Activated naive CD4-positive, alpha-beta T cell treated with anti-CD3 and anti-CD28 coated beads, Interleukin-2, amount 50 U/mL, for 72 hours (primary cell): ENCODE measurements at places on chromosomes 2 and 18.
A peak's percentile ranks its signal among the peaks of the same experiment; 100 is the strongest.

DNA sequence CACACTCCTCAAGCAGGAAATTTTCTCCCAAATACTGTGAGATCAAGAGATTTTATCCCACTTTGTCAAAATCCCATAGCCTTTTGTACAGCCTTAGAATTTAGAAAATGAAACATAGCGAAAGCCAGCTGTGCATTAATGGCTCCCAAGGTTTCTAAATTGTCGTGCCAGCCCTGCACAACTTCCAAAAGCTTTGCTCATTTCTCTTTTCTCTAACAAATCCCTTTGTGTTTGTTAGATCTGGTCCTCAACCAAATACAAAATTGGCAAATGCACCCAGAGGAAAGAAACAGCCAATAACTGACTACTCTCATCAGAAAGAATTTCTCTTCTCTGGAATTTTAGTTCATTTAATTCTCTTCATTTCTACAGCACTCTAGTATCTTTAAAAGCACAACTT is 361.1 kb downstream of the INSIG2 start:
- no peak for DNase-seq

GRCh38 chr2:170571612-170572011 is 143.5 kb upstream of the SP5 start:
- DNase-seq, result no peak

GRCh38 chr18:28960146-28960545 is 783.2 kb upstream of the CDH2 start:
- DNase-seq, result no peak

GRCh38 chr2:216619411-216620393 is 13.5 kb upstream of the IGFBP2 start:
- no peak for DNase-seq

DNA sequence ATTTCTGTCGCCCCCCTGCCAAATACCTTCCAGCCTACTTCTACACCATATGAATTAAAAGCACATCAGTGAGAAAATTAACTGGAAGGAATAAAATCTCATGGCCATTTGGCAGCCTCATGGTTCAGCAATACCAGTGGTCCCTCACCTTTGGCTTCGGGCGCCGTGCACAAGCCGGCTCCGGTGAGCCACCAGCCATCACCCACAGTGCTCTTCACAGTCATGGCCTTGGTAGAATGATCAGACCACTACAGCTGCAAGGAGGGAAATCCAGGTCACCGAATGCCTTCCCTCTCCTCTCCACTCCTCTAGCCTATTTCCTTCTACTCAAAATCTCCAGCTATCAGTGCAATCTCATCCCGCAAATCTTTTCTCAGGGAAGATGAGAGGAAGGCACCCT is 239.1 kb downstream of the C1D start:
- no peak for DNase-seq

DNA sequence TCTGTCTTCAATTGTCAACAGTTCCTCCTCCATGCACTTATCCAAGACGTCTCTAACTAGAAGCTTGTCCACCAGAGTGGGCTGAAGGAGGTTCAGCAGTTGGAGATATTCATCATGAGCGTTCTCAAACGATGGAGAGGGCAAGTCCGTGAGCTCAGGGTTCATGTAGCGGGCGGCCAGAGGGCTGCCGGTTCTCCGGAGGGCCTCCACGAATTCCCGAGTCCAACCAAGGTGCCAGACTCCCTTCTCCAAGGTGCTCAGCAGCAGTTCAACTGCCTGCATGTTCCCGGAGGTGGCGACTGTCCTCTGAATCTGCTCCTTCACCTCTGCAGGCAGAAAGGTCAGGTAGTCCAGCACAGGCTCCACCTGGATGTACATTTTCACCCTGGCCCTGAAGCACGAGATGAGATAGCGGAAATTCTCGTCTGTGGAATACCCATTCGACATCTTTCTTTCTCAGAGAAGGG is 590 bp downstream of the IFIH1 start:
- peak; percentile 60 for DNase-seq

- no peak for DNase-seq
These were observed 13.1 kb upstream of the MYL12A start for GRCh38 chr18:3234457-3234856.

- no peak for DNase-seq
These were observed 156.2 kb downstream of the CCDC148 start for GRCh38 chr2:158300394-158300793.

GRCh38 chr2:43019025-43019367 is 207.4 kb downstream of the ZFP36L2 start:
- no peak for DNase-seq

DNA sequence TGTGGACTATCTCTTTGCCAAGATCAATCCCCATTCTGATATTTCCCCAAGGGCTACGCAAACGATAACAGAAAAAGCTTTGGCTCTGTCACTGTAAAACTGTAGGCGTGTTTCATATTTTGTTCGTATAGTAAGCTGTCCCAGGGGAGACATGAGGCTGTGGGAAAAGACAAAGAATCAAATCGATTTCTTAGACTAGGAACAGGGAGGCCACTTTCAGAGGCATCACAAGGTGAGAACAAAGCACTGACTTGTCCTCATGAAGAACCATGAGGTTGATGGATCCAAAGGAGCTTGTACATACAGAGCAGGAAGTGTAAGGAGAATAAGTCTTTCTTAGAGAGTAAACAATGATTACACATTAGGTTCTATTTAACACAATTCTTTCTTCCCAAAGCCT is 255.7 kb downstream of the HNMT start:
- DNase-seq, result no peak

- no peak for DNase-seq
These were observed 196.7 kb upstream of the PID1 start for GRCh38 chr2:229467783-229468182.

DNA sequence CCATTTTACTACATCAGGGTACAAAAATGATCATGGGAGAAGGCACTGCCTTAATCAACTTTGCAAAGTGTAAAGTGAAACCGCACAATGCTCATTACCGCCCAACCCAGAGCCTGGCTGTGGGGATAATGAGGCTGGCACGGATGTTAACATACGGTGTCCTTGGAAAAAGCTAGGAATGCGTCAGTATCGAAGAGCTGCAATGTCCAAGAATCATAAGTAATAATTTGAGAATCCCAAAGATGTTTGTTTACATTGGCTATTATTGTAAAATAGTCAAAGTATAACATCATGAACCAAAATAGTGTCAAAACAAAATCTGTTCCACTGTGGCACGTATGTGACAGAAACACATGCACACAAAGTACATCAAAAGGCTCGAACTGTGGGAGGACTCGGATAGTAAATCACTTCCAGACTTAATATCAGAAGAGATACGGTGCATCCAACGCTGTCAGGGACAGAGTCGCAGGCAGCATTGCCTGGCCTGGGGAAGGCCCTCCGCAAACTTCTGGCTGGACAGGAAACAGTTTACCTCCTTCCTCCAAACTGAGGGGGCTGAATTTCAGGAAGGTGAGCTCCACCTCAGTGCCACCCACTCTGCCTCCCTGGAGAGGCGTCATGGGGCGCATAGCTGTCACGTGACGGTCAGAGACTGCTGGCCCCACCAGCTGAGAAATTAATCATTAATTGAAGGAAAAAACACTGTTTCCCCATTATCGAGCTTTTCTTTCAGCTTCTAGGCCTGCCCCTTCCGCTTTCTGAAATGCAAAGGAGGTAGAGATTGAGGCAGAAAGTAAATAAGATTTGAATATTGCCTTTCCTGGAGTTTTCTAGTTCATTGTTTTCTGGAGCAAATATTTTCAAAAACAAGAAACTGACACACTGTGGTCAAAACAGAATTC is 1.8 kb upstream of the ID2 start:
- DNase-seq, result no peak

GRCh38 chr2:206989311-206989710 is 50.0 kb downstream of the CPO start:
- DNase-seq, result peak; percentile 6

DNA sequence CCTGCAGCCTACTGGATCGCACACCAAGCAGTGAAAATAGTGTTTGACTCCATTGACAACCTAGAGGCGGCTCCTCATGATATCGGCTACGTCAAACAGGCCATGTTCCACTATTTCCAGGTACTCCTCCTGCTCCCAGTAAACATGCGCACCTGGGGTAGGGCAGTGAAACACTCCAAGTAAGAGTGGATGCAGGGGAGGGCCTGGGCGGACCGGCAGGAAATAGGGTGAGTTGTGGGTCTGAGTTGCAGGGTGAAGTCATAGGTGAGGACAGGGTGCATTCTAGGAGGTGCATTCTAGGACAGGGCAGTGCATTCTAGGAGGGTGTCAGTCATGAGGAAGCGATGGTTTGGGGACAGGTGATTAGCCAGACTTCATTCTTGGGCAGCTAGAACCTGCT is 5.0 kb downstream of the NAGK start:
- no peak for DNase-seq

- DNase-seq, result no peak
These were observed 235.1 kb downstream of the NCKAP5 start for GRCh38 chr2:133333181-133333580.

- no peak for DNase-seq
These were observed 65.5 kb downstream of the CABLES1 start for GRCh38 chr18:23200756-23201155.

GRCh38 chr18:34649080-34649479 is 61.0 kb upstream of the DTNA start:
- DNase-seq, result no peak

- DNase-seq, result no peak
These were observed 153.6 kb upstream of the COL3A1 start for GRCh38 chr2:188820576-188820975.

- DNase-seq, result no peak
These were observed 422.2 kb upstream of the POU3F3 start for GRCh38 chr2:104431701-104432121.

DNA sequence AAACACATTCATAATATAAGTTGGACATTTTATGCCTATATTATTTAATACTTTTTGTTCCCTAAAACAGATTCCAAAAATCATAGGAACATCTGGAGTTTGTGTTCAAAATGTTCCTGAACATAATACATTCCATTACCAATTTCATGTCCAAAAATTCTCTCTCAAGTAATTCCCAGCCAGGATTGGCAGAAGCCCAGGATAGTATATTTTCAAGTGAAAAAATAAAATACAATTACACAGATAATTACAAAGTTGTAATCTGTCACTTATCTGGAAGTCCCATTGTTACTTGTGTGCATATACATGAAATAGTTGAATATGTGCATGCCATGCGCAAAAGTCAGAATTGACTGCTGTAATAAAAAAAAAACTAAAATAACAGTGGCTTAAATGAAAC is 5.2 kb upstream of the SCN7A start:
- no peak for DNase-seq

- DNase-seq, result no peak
These were observed 207.0 kb upstream of the HAAO start for GRCh38 chr2:42999391-42999841.

DNA sequence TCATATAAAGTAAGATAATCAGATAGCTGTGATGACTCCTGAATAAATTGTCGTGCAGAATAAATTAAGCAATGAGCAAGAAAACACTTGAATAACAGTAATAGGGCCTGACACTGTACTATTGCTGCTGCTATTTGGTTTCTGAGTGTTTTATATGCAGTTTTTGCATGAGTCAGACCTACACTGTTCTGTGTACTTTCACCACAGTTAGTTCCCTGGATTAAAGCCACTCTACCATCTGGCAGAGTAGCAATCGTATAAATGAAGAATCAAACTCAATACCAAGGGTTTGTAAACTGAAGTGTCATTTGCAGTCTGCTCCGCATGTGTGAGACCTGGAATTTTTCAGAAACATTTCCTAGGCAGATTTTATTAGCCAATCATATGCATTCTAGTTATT is 398.6 kb upstream of the CDH7 start:
- DNase-seq, result no peak

DNA sequence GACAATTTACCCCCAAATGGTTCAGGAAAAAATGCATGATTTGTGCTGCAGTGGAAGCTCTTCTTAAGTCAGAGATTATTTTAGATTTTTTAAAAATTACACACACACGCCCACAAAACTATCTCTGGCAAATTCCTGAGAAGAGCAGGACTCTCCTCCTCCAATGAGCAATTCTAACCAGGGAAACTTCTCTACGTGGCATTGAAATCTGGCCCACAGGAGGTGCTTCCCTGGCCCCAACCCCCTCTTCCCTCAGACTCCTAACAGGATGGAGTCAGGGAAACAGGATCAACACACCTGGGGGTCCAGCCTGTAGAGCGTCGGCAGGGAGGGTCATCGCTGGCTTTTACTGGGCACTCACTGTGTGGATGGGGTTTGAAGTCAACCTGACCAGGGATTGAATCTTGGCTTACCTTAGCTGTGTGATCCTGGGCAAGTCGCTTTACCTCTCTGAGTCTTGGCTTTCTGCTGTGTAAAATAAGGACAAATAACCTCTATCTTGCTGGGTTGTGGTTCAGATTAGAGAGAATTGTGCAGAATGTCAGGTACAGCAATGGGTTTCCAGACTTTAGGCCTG is 65.4 kb upstream of the ASAP2 start:
- no peak for DNase-seq

DNA sequence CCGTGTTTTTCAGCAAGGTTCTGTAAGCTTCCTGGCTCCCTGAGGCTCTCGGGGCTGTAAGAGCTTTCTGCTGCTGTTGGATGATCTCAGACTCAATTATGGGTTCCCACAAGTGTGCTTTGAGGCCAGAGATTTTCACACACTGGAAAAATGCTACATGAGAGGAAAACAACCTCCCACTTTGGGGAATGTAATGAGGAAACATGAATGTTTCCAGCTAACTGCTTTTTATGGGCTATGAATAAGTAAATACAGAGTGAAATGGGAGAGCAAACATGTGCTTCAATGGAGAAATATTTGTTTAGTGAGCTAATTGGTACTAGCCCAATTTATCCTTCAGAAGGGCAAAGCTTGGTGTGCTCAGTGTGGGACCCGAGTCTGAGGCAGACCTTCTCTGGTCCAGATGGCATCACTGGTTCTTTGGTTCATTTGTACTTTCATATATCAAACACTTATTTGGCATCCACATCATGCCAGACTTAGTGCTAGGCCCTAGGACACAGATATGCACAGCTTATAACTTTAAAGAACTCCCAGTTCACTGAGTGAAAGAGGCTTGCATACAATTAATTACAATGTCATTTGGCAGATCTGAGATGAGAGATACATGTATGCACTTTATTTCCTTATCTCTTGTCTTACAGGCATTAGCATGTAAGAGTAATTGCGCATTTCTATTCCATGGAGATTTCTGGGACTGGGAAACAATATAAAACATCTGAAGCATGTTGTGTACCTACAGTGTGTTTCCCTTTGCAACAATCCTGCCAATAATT is 248.8 kb downstream of the RDH14 start:
- no peak for DNase-seq

DNA sequence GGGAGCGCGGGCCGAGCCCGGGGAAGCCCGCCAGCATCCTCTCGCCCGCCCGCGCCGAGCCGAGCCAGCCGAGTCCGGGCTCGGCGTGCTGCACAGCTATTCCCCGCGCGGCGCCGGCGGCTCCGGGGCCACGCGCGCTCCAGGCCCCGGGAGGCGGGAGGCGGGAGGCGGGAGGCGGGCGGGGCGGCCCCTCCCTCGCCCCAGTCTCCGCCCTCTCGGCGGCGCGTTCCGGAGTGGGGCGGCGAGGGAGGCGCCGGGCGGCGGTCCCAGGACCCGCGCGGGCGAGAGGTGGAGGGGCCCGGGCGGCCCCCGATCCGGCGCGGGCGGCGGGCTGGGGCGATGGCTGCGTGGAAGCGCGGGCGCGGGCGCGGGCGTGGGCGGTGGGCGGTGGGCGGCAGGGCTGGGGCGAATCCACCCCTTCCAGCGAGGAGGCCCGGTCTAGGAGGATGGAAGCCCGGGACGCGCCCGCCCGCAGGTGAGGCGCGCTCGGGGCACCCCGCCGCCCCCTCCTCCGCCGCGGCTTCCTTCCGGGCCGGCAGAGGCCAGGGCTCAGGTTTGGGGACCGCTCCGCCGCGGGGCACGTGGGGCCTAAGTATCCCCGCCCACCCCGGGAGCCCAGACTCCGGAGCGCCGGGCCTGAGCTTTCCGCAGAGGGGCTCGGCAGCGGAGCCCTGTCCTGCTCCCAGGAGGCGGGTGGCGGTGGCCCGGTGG is at the start of gene ADCY3:
Gene ADCY3, minus strand, starts transcription at position 140 of the 711 bp plus-strand sequence. CDS start 1,250 bp downstream, outside the sequence.
- DNase-seq, result peak; percentile 62

GRCh38 chr18:75324686-75325257 is 102.7 kb downstream of the SMIM21 start:
- DNase-seq, result no peak
